ENCODE measurements at places on chromosomes 6 and 20. TPM values are rescaled to one million over a fixed set of nuclear protein-coding genes. Genes with fewer than 3 reads are reported as not detected.

XKR7 gene
- total RNA-seq: not detected

DNA sequence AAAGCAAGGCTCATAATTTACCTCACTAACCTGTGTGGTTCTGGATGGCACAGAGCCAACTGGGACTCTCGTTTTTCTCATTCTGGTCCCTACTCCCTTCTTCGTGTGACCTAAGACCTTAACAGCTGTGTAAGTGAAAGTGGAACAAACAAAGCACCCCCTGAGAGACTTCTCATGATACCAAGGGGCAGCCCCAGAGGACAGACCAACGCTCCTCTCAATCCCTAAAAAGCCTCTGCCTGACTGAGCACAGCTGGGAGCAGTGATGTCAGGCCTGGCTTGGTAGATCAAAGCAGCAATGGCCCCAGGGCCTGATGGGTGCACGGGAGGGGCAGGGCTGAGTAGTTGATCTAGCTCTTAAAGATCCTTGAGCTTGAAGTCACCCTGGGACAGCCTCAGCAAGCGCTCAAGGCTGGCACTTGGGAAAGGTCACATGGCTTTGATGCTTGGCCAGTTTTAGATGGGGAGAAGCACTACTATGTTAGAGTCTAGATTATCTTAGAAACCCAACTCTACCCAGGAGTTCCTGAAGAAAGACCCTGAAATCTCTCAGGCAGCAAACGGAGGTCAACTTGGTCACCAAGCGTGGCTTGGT, 16.2 kb upstream of the TGM2 start:
- no peak overlapping the region for H3K27ac ChIP-seq
- no peak for DNase-seq
- no peaks in the 10 kb centered on the region for H3K4me1 ChIP-seq
- peaks cover 8% of the 10 kb centered on the region for H3K27me3 ChIP-seq

DEFB124 gene
- not detected for total RNA-seq

DNA sequence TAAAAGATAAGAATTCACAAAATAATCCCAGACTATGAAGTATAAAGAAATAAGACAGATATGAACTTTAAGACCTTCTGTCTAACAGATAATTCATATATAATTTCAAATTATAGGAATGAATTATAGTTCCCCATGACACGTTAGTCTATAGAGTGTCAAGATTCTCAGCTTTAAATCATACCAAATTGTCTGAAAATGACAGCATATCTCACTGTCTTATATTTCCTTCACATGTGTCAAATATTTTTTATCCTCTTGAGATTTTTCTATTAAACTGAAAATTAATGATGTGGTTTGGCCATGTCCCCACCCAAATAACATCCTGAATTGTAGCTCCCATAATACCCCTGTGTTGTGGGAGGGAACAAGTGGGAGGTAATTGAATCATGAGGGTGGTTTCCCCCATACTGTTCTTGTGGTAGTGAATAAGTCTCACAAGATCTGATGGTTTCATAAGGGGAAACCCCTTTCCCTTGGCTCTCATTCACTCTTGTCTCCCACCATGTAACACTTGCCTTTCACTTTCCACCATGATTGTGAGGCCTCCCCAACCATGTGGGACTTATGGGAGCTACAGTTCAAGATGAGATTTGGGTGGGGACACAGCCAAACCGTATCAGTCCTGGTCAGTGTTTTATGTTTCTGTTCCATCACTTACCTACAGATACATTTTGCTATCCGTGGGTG, 825.3 kb upstream of the GJE1 start:
- H3K27me3 ChIP-seq: peaks cover 4% of the 10 kb centered on the region
- peak; percentile 46 for DNase-seq
- peaks cover 12% of the 10 kb centered on the region for H3K4me1 ChIP-seq
- H3K27ac ChIP-seq: peak overlapping the region; percentile 34
- H3K36me3 ChIP-seq: no peaks in the 10 kb centered on the region
- H3K4me3 ChIP-seq: no peak overlapping the region

DNA sequence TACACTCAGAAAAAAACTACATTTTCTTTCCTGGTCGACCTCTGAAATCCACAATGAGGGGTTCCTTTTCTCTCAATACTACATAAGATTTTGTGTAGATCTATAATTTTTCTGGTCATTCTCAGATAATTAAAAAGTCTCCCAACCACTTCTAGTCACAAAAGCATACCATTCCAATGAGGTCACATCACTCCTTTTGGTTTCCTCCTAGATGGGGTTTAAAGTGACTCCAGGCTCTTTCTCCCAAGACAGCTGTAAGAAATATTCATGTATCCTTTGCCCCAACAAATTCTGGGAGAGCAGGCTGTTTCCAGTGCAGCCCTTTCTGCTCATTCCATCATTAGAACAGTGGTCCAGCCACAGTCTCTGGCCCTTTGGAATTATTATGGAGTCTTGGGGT, 43.1 kb upstream of the BEND6 start:
- H3K27ac ChIP-seq: no peak overlapping the region
- no peak for DNase-seq
- H3K27me3 ChIP-seq: peaks cover 3% of the 10 kb centered on the region
- H3K4me1 ChIP-seq: no peaks in the 10 kb centered on the region

All from activated CD8-positive, alpha-beta T cell treated with anti-CD3 and anti-CD28 coated beads for 36 hours (primary cell).